CD8-positive, alpha-beta T cell (primary cell): ENCODE measurements at places on chromosomes 13 and 19.
A peak's percentile ranks its signal among the peaks of the same experiment; 100 is the strongest.

- DNase-seq, result no peak
Observed at GRCh38 chr13:108549934-108550333, 79.5 kb upstream of the MYO16 start.

GRCh38 chr19:4267901-4268815 is 10.9 kb upstream of the SHD start:
- no peak for DNase-seq

GRCh38 chr13:95706356-95706755 is 29.4 kb downstream of the DNAJC3 start:
- no peak for DNase-seq

- DNase-seq, result no peak
Observed at GRCh38 chr13:91894316-91894715, 495.9 kb downstream of the GPC5 start.

DNA sequence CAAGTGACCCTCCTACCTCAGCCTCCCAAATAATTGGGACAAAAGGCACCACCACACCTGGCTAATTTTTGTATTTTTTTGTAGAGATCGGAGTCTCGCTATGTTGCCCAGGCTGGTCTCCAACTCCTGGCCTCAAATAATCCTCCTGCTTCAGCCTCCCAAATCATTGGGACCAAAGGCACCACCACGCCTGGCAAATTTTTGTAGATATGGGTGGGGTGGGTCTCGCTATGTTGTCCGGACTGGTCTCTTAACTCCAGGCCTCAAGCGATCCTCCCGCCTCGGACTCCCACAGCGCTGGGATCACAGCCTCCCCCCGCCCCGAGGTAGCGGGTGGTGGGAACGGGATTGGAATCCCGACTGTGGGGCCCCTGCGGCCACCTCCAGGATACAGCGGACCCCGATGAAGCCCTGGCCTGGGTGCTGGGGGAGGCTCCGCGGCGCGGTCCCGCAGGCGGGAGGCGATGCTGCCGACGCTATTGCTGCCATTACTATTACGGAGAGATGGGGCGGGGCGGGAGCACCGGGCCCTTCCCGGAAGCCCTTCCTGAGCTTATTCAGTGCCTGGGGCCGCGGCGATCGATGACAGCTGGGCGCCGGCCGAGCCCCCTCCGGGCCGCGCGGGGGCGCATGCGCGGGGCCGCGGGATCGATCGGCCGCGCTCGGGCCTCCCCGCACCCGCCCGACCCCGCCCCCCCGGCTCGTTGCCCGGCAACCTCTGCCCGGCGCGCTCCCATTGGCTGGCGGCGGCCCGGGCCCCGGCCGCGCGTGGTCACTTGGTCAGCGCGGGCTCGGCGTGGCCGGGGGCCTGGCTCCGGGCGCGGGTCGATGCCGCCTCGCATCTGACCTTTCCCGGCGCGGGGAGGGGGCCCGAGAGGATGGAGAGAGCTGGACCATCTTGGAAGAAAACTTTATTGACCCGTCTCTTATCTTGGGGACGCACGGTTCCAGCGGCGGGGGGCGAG is 27.9 kb upstream of the ONECUT3 start:
- peak; percentile 54 for DNase-seq
